Heart left ventricle (tissue), 16 donors: ENCODE measurements at places on chromosomes 7 and 10. TPM values are rescaled to one million over a fixed set of nuclear protein-coding genes. Genes with fewer than 3 reads are reported as not detected.

KCNH2 gene
- 104 TPM for total RNA-seq

SORCS1 gene
- total RNA-seq = 1.2 TPM

- DNase-seq = no peak
Observed at GRCh38 chr10:103493916-103494877, 692 bp downstream of the NEURL1 start.

- DNase-seq = no peak
Observed at GRCh38 chr7:103009466-103010185, 65.0 kb downstream of the FBXL13 start.

DNA sequence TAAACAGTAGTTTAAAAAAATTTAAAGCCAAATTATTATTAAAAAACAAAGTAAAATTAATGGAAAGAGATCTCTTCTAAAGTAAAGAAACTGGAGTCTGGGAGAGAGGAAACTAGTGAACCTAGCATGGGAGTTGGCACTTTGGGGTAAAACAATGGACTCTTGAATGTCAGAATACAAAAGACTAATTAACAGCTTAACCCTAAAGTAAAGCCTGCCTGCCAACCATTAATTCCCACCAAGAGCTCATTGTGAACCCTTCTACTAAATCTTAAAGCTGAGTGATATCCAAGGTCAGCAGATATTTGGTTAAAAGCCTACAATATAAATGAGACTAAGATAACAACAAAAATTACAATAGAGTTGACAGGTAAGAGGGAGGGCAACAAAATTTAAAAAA lies 36.5 kb downstream of the KMT2C start:
- DNase-seq = no peak

GRCh38 chr10:125362950-125363349 lies 202.6 kb upstream of the CTBP2 start:
- DNase-seq = no peak

CASD1 gene
- total RNA-seq = 21.9 TPM

CLDN3 gene
- not detected for total RNA-seq

DNA sequence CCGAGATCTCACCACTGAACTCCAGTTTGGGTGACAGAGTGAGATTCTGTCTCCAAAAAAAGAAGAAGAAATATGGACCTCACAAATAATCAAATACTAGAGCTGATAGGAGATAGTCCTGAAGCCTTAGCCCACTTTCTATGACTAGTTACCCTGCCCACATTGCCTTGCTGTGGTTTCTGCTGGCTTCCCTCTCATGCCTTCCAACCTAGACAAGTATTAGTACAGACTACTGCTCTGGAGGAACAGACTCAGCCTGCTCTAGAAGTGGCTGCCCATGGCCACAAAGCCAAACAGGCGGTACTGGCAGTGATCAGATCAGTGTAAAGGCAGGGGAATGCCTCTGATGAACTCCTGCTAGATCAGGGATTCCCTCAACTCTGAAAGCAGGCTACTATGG lies 89.7 kb upstream of the PRKAR2B start:
- DNase-seq = no peak

GRCh38 chr10:85311613-85312337 lies 983.4 kb downstream of the CCSER2 start:
- DNase-seq = no peak

DNA sequence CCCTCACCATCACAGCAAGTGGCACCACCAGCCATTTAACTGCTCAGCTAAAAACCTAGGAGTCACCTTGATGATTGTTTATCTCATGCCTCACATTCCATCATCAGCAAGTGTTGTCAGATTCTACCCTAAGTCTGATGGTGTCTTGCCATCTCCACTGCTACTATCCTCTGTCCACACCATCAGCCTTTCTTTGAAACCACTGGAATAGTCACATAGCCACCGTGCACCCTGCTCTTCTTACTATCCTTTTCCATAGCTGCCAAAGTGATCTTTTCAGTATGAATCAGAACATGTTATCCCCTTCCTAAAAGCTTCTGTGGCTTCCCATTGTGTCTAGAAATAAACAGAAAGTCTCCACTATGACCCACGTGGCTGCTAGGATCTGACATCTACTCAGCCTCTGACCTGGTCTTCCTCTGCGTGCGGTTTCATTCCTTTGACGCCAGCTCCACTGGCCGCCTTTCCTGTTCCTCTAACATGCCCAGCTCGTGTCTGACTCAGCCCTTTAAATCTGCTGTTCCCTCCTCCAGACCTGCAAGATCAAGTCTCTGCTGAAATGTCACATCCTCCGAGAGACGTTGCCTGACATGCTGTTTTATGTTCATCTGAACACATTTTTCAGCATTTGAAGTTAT lies 16.5 kb upstream of the CHN2 start:
- DNase-seq = peak; percentile 63

DNA sequence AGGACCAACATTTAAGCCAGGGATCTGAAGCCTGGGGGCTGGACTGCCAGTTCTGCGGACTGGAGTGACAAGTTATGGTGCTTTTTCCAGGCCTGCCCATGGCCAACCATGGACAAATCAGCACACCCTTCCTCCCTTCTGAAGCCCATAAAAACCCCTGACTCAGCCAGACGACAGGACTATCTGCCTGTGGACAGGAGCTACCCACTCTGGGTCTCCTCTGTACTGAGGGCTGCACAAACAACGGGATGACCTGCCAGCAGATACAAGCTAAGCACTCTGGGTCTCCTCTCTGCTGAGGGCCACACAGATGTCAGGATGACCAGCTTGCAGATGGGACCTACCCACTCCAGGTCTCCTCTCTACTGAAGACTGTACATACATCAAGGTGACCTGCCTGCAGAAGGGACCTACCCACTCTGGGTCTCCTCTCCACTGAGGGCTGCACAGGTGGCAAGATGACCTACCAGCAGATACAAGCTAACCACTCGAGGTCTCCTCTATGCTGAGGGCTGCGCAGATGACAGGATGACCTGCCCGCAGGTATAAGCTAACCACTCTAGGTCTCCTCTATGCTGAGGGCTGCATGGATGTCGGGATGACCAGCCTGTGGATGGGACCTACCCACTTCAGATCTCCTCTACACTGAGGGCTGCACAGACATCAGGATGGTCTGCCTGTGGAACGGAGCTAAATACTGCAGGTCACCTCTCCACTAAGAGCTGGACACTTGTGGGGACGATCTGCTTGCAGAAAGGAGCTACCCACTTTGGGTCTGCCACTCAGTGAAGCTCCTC lies 110.1 kb upstream of the GPR22 start:
- no peak for DNase-seq

DNA sequence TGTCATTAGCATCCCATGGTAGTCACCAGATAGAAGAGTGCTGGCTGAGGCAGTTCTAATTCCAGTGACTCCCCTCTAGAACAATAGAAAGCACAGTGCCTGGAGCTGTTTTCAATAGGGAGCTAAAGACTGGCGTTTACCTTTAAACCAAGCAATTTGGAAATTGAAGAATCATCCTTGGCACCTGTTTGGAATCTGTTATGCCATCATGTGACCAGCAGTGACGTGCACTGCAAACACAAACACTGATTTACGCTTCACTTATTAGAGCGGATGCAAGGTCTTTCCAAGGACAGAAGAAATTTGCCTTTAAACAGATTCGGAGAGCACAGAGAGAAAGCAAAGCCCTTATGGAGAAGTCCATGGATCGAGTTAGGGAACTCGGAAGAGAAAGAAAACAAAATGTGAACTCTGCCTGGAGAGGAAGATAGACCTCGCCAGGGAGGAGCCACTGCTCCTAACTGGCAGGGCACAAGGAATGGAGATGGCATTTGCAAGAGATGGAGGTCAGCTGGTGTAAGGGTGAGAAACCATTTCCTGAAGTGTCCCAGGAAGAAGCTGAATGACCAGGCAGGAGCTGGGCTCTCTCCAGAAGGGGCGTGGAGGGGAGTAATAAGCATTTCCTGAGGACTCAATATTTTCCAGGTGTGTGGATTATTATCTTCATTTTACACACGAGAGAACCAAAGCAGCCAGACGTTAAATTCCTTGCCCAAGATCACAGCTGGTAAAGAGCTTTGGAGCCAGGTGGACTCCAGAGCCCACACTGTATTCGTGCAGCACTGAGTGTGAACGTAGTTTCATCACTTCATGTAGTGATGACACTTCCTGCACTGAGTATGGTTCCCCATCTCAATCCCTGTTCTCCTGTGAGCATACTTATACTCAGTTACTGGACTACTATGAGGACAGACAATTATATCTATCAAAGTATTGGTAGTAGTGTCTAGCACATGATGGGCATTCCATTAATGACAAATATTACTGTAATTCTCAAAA lies 97.7 kb downstream of the CUBN start:
- no peak for DNase-seq

- no peak for DNase-seq
Observed at GRCh38 chr7:17239683-17240521, 58.5 kb upstream of the AHR start.

GRCh38 chr7:152735443-152736004 lies 24.0 kb upstream of the ACTR3B start:
- DNase-seq = no peak

GRCh38 chr7:151837285-151838042 lies 39.5 kb downstream of the PRKAG2 start:
- no peak for DNase-seq

DNA sequence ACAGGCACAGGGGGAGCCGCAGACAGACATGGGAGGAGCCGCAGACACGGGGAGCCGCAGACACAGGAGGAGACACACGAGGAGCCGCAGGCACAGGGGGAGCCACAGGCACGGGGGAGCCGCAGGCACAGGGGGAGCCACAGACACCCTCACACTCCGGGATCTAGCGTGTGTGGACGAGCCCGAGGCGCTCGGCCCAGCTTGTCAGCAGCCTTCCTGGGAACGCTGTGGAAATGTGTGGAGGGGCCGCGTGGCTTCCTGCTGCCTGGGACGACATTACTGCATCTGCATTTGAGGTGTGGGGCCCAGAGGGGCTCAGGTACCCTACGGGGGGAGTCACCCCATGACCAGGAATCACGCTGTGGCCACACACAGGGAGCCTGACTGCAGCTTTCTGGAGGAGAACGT lies 313.2 kb downstream of the PTPRN2 start:
- no peak for DNase-seq

DNA sequence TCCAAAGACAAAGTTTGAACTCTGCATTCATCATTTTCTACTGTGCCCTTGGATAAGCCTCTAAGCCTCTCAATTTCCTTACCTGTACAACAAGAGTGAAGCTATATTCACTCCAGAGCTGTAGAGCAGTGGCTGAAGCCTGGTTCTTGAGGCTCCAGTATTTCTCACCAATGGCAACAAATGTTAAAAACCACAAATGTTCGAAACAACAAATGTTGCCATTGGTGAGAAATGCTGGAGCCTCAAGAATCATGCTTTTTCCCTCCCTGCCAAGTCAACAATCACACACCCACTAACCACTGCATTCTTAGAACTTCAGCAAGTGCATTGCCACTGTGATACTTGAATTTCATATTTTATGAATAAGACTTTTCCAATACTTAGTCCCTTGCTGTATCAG lies 237.9 kb downstream of the TMEM26 start:
- DNase-seq = no peak

DNA sequence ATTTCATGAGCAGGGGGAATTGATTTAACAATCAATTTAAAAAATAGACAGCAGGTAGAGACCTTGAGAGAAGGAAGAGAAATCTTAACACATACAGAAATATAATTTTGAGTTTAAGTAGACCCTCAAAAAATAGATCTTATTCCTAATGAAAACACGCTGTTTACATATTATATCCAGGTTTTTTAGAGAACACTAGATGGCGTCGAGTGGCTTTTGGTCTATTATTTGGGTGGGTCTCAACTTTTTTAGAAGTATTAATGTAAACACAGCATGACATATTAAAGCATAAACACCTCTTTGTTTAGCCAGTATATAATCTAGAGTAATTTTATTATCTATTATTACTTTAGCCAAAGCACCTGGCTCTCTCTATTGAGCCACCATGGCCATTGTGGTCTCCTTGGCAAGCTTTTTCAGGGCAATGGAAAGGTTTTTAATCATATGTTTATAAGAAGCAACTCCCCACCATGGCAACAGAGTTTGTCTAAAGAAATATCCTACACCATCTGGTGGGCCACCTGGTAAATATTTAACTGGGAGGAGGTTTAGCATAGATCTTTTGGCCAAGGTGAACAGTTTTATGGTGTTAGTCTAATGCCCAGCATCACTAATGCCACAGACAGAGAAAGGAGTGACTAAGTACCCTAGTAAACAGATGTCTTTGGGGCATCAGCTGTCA lies 59.7 kb upstream of the PRSS1 start:
- DNase-seq = no peak

- no peak for DNase-seq
Observed at GRCh38 chr7:148738737-148739535, 40.2 kb downstream of the CUL1 start.

DNA sequence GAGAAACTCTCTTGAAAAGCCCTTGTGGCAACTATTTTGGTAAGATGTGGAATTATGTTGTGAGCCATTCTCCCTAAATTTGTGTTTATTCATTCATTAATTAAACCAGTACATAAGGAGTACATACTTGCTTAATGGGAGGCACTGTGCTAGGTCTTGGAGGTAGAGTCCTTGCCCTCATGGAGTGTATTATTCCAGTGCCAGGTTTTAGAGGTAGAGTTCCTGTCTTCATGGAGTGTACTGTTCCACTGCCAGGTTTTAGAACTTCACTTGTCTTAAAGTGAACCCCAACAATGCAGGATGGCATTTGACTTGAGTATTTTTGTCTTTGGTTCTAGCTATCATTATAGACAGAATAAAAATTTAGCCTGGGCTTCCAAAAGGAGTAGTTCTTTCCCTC lies 8.8 kb downstream of the MXI1 start:
- DNase-seq = no peak

CALD1 gene
- total RNA-seq = 161 TPM

GRCh38 chr7:107236862-107237261 lies 68.1 kb downstream of the HBP1 start:
- DNase-seq = no peak

DNA sequence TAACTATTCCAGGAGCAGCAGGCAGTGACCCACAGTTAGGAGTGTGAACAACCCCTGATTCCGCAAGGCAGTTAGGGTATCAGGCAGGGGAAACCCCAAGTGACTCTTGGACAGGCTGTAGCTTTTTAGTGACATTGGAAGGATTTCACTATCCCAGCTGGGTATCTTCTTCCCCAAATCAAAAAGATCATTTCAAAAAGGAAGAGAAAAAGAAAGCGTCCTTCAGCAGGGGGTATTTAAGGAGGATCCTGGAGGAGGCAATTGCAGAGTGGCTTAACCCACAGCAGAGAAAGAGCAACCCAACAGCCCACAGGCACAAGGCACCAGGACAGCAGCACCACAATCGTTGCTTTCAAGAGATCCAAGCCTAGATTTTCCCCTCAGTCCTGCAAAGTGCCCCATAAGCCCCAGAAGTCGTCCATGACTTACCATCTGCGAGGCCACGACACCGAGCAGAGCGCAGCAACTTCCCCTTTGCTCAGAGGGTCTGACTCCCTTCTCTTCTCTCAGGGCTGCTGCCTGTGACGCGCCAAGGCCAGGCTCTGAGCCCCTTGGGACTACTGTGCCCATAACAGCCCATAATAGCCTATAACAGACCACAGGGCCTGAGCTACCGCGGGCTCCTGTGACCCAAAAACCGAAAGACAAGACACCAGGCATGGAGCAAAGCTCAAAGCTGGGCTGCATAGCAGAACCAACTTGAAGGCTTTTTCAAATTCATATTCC lies 19.8 kb downstream of the PIK3AP1 start:
- no peak for DNase-seq

- no peak for DNase-seq
Observed at GRCh38 chr7:103866919-103867318, 122.5 kb downstream of the RELN start.
